ENCODE measurements at places on chromosomes 2 and 18. TPM values are rescaled to one million over a fixed set of nuclear protein-coding genes. Genes with fewer than 3 reads are reported as not detected.

- no peak for DNase-seq
Measured at GRCh38 chr18:46433121-46433826, 223.7 kb downstream of the LOXHD1 start.

GRCh38 chr2:207176247-207176646 is 10.5 kb upstream of the KLF7 start:
- peak; percentile 13 for DNase-seq

The WDCP gene
- 11.3 TPM for total RNA-seq

GRCh38 chr2:20491739-20492531 is 45.1 kb downstream of the RHOB start:
- no peak for DNase-seq

DNA sequence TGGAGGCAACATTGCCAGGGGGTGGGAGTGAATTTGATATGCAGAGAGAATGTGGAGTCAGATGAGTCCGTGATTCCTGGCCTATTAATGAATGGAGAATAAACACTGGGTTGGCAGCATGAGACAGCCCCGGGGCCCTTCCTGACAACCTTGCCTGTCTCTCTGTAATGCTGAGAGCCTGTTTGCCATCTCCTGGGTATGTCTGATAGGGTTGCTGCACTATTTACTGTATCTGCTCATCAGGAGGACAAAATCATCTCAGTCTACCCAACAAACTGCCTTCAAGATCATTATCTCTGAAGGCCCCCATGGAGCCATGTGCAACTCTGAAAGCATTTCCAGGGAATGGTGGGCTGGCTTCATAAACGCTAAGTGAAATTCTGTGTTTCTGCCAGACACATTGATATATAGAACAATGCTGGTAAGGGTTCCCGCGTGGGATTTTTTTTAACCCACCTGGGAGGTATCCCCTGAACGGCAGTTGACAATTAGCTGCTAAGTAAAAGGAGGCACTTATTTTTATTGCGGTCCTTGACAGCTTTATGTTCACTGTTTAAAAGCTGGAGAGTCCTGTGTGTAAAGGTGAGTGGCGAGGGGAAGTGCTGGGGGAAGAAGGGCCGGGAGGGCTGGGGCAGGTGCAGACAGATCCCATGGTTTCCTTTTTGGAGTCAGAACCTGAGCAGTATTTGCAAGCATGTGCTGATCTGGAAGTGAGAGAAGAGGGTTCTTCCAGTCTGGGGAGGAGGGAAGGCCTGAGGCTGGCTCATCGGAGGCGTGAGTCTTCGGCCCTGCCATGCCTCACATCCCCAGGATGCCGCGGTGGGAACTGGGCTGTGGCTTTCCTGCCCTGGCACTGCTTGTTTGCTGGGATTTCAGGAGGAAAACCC is 64.8 kb downstream of the ARHGAP25 start:
- DNase-seq: no peak

GRCh38 chr2:129267559-129267958 is 711.9 kb upstream of the RAB6C start:
- no peak for DNase-seq

The TGFA gene
- total RNA-seq: 0.44 TPM

The DPP10 gene
- total RNA-seq: 0.27 TPM

The DLX1 gene
- total RNA-seq: 0.09 TPM

The CDH19 gene
- 2.3 TPM for total RNA-seq

Measured in muscle of leg (tissue), 16 donors.